IPS DF 6.9 (cell line): ENCODE measurements at places on chromosomes 4 and X.

- DNase-seq = no peak
Measured at GRCh38 chr4:152981842-152982241, 45.7 kb downstream of the FHDC1 start.

GRCh38 chrX:42096265-42096920, 173.0 kb upstream of the CASK start:
- no peak for DNase-seq

DNA sequence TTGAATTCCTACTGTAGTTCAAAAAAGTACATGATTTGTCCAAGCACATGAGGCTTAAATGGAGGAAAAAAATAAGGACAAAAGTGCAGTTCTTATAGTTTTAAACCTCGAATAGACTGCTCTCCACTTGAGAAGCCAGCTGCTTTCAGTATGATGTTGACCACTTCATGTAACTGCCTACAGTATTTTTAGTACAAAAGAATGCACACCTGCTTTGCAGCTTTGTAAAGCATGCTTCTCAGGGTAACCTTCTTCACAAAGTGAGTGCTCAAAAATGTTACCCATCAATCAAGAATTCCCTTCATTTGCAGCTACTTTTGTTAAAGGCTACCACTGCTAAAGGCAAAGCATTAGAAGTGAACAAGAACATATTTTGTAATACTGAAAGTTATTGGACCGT, 83.4 kb upstream of the FAM47B start:
- no peak for DNase-seq

DNA sequence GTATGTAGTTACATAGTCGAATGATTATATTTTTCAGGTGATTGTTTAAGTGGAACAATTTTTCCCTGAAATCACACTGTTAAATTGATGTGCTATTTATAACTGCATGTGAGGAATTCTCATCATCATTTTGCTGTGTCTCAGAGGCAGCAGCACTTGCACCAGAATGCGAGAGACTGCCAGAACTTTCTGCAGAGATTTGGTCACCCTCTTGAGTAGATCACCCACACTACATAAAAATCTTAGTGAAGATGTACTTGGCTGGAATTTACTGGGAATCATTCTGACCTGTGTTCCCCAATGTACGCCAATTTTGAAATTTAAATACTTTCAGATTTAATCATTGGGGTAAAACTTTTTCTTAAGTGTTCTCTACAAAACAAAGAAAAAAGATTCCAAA, 5.4 kb downstream of the UGT2B4 start:
- no peak for DNase-seq

- no peak for DNase-seq
Measured at GRCh38 chr4:96134806-96135205, 294.9 kb downstream of the PDHA2 start.

- DNase-seq = no peak
Measured at GRCh38 chrX:132119283-132119682, 8.5 kb downstream of the FRMD7 start.

DNA sequence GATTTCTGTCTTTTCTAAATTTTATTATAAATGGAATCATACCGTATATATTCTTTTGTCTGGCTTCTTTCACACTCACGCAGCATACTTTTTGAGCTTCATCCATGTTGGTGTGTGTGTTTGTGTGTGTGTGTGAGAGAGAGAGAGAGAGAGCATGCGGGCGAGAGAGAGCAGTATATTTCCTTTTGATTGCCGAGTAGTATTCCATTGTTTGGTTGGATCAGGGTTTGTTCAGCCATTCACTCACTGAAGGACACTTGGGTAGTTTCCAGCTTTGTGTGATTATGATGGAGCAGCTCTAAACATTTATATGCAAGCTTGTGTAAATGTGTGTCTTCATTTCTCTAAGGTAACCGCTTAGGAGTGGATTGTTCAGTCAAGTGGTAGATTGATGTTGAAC, 3.1 kb upstream of the L1CAM start:
- DNase-seq = no peak

- DNase-seq = no peak
Measured at GRCh38 chrX:41737065-41737464, 13.1 kb downstream of the GPR82 start.

- peak; percentile 31 for DNase-seq
Measured at GRCh38 chrX:727738-728621, 97.4 kb downstream of the SHOX start.

DNA sequence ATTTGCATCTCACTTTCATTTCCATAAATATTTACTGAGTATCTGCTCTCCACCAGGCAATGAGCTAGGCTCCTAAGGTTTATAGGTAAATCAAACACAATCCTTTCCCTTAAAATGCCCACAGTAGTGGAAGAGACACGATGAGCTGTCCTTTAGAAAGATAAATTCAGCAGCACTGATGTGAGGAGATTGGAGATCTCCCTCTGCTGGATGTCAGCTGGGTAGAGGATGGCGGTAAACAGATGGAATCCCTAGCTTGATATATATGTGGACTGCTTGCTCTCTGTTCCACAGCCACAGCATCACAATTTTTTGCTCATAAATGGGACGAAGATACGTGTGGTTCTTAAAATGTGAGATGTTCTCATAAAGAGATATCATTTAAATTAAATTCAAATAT, 216.4 kb upstream of the RASGEF1B start:
- no peak for DNase-seq

DNA sequence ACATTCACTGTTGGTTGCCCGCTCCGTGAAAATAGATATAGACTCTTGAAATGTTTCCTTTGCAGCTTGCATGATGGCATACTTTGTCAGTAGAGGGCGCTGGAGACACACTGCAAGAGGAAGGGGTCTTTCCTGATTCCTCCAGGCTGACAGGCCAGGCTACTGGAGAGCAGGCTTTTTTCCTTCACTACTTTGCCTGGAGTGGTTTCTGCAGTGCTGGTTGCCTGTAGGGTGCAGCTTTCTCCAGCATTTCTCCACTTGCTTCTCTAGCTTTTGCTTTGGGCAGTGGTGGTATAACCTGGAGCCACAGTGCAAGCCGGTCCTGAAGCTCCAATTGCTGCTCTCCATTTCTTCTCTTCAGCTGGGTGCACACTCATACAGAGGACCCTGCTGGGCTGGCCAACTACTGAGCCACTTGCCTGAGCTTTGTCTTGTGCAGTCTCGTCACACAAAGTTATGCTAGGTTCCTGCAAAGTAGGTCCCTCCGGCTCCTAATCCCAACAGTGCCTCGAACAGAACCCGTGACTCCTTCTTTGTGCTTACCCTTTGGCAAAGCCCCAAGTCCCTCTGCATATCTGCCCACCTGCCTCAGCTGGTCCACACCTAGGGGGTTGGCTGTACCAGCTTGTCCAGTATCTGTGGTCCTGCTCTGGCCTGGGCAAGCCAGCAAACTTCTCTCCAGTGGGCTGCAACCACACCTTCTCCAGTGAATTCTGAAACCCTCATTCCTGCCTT, 46.3 kb downstream of the RASSF6 start:
- peak; percentile 74 for DNase-seq
